ENCODE measurements at places on chromosomes 11 and 22. TPM values are rescaled to one million over a fixed set of nuclear protein-coding genes. Genes with fewer than 3 reads are reported as not detected.

TEX12 gene
- 0.59 TPM for total RNA-seq

GRCh38 chr11:119196833-119197483 lies 9.2 kb upstream of the CBL start:
- peak; percentile 98 for ATAC-seq

DNAJB7 gene
- total RNA-seq, result 0.71 TPM

ABCC8 gene
- 10.0 TPM for total RNA-seq

GRCh38 chr22:41341990-41342389 lies 39.8 kb upstream of the TEF start:
- peak; percentile 45 for ATAC-seq

CRYBB3 gene
- not detected for total RNA-seq

OR52I1 gene
- total RNA-seq, result 0.32 TPM

SOX10 gene
- total RNA-seq, result 1.1 TPM

GRCh38 chr11:35765211-35765610 lies 102.6 kb downstream of the TRIM44 start:
- ATAC-seq, result no peak

DNA sequence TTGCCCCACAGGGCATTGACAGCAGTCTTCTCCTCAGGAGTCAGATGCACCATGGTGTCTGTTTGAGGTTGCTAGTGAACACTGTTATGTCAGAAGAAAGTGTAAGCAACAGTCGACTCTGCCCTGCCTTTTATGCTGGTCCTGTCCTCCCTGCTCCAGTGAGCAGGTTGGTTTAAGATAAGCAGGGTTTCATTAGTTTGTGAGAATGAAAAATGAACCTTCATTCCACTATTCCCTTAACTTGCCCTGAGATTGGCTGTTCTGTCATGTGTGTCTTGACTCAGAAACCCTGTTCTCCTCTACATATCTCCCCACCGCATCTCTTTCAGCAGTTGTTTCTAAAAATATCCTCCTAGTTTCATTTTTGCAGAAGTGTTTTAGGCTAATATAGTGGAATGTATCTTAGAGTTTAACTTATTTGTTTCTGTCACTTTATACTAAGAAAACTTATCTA lies at the start of gene HBD:
Gene HBD (minus strand): TSS at position 103 of the 454 bp plus-strand sequence. CDS start 50 bp downstream, at position 53.
- ATAC-seq, result no peak

MOGAT2 gene
- total RNA-seq, result 0.31 TPM

DNA sequence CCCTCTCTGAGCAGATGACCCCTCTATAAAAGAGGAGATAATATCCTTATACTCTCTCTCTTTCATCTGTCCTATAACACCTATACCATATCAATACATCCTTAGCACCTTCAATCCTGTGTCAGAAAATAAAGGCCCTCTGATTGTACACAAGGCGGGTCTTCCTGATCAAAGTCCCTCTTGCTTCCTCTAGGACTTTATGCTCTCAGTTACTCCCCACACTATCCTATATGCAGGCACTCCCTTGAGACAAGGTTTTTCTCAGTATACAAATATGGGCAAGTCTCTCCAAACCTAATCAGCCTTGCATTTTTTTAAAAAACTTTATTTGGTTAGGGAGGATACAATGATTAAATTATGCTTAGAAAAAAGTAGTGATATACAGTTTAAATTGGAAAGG lies 17.3 kb upstream of the HORMAD2 start:
- no peak for ATAC-seq

TRPC6 gene
- 0.59 TPM for total RNA-seq

- ATAC-seq, result no peak
Observed at GRCh38 chr11:358129-358800, 11.0 kb upstream of the B4GALNT4 start.

DDIAS gene
- total RNA-seq, result 0.82 TPM

E2F8 gene
- 0.13 TPM for total RNA-seq

DNA sequence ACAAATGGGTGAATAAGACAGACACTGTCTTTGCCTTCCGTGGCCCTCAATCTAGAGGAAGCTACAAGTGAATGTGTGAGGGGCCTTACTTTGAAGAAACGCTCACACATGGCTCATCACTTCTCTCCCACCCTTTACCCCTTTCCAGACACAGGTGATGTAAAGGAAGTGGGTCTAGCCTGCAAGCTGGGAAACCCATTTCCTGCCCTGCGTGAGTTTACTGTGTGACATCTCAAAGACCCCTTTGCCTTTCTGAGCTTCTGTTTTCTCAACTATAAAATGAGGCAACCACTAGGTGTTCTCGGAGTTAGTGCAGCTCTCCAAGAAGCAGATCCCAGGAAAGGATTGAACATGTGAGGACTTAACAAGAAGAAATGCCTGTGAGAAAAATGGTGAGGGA lies 43.1 kb upstream of the LMO2 start:
- ATAC-seq, result no peak

All from motor neuron (in vitro differentiated cells).